ENCODE measurements at places on chromosomes 6 and 20.

DNA sequence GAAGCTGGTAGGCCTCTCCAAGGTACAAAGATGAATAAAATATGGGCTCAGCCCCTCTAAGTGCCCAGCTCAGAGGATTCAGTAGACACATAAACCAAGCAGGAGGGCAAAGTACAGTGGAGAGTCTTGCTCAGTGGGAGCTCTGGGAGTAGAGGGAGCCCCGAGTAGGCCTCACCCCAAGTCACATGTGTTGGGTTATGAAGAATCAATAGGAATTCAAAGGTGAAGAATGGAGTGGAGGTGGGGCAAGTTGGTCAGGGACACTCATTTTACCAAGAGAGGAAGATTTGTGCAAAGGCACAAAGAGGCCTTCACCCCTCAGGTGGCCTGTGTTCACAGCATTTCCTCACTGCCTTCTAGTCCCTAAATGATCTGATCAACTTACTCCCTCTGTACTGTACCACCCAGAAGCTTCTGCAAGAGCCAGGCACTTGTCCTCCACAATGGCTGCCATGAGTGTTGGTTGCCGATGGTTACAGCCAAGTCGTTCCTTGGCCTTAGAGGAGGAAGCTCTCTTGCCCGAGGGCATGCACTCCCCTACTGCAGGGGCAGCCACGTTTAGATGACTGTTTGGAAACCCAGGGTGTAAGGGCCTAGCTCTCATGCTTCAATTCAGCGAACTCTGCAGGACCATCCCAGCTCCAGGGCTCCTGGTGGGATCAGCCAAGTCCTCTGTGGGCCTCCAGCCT is 6.7 kb upstream of the CDKN1A start:
- no peak for DNase-seq

DNA sequence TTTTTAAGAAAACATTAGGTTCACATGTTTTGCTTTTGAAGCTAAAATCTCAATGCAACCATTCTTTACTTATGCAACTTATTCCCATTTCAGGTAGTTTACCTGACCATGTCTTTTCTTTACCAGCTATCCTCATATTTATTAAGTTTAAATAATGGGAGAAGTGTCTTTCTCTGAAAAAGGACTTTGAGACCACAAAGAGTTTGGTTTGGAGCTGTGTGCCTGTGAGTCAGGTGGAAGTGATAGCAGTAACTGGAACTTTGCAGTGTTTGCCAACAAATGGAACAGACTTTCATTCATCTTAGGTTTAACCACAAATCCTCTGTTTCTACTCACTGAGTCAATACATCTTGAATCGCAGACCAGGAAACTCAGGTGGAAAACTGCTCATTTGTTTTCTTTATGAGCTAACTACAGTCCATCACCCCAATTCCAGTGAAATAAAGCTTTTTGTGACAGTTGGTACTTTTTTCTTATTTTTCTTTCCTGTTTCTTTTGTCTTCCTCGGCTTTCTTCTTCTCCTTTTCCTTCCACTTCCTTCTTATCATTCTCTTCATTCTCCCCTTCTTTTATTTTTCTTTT is 148.3 kb upstream of the RIN2 start:
- no peak for DNase-seq

GRCh38 chr20:55649254-55649653 is 356.1 kb downstream of the CBLN4 start:
- no peak for DNase-seq

GRCh38 chr6:45044086-45044485 is 284.0 kb upstream of the RUNX2 start:
- no peak for DNase-seq

- no peak for DNase-seq
These were observed 37.4 kb upstream of the SNRPB2 start for GRCh38 chr20:16692442-16692841.

DNA sequence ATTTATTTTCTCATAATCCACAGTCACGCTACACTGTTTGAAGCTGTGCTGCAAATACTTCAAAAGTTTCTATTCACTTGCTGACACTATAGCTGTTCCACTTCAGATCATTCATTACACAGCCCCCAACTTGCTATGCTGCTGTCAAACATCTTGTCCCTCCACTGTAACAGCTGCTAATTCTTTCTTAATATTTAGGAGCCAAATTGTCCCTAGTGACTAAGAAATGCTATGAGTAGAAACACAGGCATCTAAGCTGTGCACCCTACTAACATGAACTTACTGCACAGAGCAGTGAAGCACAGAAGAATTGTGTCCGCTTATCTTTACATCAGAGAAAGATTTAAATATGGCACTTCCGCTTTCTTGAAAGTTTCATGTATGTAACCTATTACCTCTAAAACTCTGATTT is 91.3 kb downstream of the PDE10A start:
- DNase-seq: no peak

DNA sequence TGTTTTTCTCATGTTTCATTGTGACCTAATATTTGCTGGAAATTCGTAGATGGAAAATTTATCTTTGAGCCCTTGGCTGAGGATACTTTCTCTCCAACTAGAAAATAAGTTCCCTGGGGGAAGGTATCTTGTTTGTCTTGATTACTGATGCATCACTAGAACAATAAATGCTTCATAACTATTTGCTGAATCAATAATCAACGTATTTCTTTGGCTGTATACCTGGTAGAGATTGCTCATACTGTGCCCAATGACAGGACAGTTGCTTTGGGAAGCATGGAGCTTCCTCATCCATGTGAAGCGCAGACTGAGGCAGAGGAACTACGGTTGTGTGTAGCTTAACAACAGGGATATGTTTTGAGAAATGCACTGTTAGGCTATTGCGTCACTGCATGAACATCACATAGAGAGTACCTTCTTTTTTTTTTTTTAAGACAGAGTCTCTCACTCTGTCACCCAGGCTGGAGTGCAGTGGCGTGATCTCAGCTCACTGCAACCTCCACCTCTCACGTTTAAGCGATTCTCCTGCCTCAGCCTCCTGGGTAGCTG is 34.2 kb upstream of the RPN2 start:
- DNase-seq: no peak

DNA sequence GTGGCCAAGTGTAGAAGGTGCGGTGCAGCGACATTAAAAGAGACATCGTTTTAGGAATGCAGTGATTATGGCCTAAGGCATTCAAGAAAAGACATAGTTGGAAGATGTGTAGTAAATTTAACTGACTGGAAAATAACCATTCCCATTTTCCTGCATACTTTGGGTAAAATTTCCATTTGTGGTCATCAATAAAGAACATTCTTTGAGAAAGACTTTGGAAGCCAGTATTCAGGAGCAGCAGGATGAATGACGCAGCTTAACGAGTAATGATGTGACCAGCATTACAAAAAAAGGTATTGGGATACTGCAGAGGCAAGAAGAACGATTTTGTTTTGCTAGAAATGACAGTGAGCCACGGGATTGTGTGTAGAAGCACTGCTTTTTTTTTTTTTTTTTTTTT is 7.0 kb upstream of the RWDD1 start:
- DNase-seq: no peak

- DNase-seq: no peak
These were observed 2.6 kb downstream of the HCRTR2 start for GRCh38 chr6:55176958-55177357.

DNA sequence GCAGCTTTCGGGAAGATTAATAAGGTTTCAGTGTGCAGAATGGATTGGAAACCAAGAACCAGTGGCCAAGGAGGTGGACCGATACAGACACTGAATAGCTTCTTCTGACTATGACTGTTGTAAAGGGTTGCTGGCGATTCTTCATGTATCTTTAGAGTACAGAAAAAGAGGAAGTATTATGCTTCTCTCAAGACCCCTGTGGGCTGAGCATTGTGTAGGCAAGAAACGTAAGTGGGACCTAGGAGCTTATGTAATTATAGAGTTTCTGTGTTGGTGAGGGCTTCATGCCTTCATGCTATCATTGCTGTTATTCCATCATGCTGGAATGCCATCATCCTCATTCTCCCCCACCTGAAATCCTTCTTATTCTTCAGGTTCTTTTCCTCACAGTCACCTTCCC is 105.4 kb upstream of the AKIRIN2 start:
- DNase-seq: no peak

DNA sequence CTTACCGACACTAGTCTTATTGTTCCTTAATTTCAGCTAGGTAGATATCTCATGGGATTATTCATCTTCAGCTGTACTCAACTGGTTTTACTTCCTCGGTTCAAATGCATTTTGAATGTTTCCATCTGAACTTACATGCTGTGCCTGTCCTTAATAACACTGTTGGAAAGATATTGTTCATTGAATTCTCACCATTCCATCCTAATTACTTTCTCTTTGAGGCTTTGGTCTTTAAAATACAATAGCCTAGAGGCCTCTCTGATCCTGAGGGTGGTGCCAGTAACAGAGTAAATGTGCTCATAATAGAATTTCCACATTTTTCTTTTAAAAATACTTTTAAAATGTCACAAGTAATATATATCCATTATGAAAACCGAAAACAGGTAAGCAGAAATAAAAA is 54.0 kb downstream of the IL20RA start:
- DNase-seq: peak; percentile 37

DNA sequence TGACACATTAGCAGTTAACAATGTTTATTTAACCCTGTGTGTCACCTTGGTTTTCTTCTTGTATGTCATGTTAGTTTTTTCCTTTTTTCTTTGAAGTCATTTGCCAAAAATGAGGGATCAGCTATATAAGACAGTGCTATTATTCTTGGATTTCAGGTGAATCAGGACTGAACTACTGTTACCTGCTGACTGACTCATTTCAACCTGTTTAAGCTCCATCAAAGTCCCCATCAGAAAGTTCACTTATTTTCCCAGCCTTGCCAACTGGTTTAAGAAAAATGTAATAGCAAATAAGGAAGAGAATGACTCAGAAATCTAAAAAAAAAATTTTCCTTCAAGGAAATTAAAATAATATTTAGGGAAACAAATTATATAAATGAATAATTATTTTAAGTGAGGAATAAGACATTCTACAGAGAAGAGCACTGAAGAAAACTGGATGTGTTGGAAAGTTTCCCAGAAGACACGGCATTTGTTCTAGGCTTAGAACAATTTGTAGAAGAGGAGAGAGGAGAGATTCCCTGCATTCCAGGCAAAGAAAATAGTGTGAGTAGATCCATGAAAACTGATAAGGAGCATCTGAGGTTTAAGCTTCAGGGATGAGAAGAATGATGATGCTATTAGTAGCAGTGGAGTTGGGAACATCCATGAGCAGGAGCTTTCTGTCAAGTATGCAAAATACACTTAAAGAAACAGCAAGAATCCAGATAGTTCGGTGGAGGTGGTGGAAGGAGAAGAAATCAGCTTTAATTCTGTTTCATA is 84.9 kb upstream of the SIM1 start:
- DNase-seq: no peak

GRCh38 chr20:2873747-2874041 is 413 bp downstream of the PTPRA start:
- peak; percentile 49 for DNase-seq

DNA sequence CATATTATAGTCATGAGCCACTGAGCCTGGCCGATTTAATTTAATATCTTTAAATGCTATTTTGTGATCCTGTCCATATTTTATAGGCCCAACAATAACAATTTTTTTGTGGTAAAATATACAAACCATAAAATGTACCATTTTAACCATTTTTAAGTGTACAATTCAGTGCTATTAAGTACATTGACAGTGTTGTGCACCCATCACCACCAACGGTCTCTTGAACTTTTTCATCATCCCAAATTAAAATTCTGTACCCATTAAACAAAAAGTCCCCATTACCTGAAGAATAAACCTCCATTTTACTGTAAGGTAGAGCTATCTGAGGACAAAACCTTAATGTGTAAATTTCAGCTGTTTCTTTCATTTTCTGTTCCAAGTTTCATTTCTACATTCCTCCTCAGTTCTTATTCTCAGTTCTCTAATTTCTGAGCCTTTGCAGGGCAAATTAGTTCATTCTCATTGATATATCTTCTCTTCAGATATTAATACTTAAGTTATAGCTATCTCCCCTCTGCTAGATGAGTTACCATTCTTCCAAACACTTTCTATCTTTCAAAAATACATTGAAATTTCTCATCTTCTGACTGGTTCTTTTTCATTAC is 10.3 kb downstream of the MTO1 start:
- DNase-seq: no peak

DNA sequence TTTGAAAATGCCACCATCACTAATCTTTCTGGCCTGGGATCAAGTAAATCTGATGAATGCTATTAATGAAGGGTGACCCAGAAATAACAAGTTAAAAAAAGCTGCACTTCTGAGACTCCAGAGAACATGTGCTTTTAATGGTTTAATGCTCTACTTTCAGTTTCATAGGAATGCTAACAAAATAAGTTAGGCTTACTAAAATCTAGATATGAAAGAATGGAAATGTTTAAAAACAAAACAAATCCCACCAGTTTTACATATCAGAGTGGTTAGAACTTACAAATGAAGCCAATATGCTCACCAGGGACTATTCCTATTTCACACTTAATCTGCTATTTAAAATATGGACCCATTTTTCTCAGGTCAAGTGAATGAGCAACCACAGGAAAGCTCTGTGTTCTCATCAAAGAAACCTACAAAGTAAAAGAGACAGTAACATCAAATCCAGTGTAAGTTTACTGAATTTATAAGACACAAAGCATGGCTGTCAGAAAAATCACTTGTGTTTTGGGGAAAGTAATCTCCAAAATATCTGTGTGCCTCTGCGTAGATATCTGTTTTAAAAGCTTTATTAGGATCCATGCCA is 40.3 kb downstream of the FYN start:
- DNase-seq: no peak

- DNase-seq: no peak
These were observed 41.2 kb downstream of the BTBD3 start for GRCh38 chr20:11958855-11959254.

GRCh38 chr20:3270051-3270450 is 31.1 kb upstream of the SLC4A11 start:
- DNase-seq: no peak

GRCh38 chr6:22673474-22673873 is 104.1 kb downstream of the HDGFL1 start:
- no peak for DNase-seq

- DNase-seq: peak; percentile 89
These were observed at the start of gene TGM2 for GRCh38 chr20:38165089-38165965. TSS of gene TGM2 (minus strand) at chr20:38165270. CDS start at chr20:38165198, 72 bp downstream.

DNA sequence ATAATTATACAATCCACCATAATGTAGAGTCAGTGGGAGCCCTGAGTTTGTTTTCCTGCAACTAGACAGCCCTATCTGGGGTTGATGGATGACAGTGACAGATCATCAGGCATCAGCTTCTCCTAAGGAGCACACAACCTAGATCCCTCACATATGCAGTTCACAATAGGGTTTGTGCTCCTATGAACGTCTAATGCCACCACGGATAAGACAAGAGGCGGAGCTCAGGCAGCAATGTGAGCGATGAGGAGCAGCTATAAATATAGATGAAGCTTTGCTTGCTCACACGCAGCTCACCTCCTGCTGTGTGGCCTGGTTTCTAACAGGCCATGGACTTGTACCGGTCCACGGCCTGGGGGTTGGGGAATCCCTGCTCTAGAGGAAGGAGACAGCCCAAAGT is 25.9 kb downstream of the EDEM2 start:
- no peak for DNase-seq

GRCh38 chr20:63782051-63782471 is 42.5 kb downstream of the SLC2A4RG start:
- no peak for DNase-seq

DNA sequence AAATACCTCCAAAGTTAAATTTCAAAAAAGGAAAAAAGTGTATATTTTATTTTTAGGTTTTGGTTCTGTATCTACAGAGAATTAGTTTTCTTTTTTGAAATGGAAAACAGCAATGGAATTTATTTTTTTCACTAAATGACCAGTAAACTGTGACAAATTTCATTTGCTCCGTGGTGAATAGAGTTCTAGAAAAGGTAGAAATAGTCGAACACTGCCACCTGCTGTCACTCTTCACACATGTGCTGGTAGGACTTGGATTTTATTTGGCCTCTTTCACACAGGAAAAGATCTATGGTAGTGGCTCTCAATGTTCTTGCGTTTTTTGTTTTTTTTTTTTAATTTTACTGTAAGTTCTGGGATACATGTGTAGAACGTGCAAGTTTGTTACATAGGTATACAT is 312.5 kb downstream of the EYA4 start:
- peak; percentile 43 for DNase-seq
